ENCODE measurements at places on chromosomes 3 and 15.
A peak's percentile ranks its signal among the peaks of the same experiment; 100 is the strongest.

DNA sequence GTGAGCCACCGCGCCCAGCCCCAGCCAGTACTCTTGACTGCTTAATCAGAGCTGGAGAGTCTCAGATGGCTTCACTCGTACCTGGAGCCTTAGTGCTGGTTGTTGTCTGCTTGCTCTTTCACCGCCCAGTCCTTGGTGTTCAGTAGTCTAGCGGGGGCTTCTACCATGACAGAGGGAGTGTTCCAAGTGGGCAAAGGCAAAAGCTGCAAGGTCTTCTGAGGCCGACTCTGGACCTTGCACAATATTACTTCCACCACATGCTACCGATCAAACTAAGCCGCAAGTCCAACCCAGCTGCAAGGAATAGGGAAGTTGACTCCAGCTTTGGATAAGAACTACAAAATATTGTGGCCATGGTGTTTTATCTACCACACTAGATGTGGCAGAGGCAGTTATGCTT lies 6.6 kb downstream of the PARL start:
- no peak for DNase-seq
- H3K27me3 ChIP-seq: no peaks in the 10 kb centered on the region
- H3K36me3 ChIP-seq: peaks cover 36% of the 10 kb centered on the region
- H3K4me1 ChIP-seq: peaks cover 19% of the 10 kb centered on the region

DNA sequence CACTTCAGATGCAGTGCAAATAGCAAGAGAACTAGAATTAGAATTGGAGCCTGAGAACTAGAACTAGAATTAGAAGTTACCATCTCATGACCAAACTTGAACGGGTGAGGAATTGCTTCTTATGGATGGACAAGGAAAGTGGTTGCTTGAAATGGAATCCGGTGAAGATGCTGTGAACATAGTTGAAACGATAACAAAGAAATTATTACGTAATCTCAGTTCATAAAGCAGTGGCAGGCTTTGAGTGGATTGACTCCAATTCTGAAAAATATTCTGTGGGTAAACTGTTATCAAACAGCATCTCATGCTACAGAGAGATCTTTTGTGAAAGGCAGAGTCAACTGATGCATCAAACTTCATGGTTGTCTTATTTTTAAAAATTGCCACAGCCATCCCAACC lies 48.0 kb upstream of the GSK3B start:
- H3K27me3 ChIP-seq: no peaks in the 10 kb centered on the region
- H3K4me1 ChIP-seq: peaks cover 2% of the 10 kb centered on the region
- H3K27ac ChIP-seq: no peak overlapping the region
- DNase-seq: no peak
- peaks cover 3% of the 10 kb centered on the region for H3K36me3 ChIP-seq

DNA sequence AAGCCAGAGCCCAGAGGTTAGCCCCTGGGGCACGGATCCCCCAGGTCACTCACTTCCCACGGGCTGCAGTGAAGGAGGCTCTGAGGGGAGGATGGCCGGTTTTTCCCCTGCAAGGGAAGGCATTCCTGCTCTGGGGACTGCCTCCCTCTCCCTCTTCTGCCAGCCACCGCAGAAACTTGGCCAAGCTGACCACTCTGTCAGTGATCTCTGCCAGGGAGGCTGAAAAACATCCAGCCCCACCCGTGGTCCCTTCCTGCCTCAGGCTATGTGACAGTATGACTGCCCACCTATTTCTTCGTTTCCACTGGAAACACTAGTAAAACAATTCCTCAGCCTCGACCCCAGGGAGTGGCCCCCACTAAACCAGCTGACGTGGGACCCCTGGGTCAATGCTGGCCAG lies 14.6 kb upstream of the FANCD2 start:
- no peak for DNase-seq
- H3K4me3 ChIP-seq: peak overlapping the region; percentile 75
- no peaks in the 10 kb centered on the region for H3K36me3 ChIP-seq
- peaks cover 16% of the 10 kb centered on the region for H3K4me1 ChIP-seq

- no peak overlapping the region for H3K4me3 ChIP-seq
- H3K4me1 ChIP-seq: peaks cover 63% of the 10 kb centered on the region
- peak overlapping the region; percentile 9 for H3K27ac ChIP-seq
- H3K36me3 ChIP-seq: peaks cover 65% of the 10 kb centered on the region
These were observed 7.2 kb downstream of the ISG20 start for GRCh38 chr15:88646088-88646405.

DNA sequence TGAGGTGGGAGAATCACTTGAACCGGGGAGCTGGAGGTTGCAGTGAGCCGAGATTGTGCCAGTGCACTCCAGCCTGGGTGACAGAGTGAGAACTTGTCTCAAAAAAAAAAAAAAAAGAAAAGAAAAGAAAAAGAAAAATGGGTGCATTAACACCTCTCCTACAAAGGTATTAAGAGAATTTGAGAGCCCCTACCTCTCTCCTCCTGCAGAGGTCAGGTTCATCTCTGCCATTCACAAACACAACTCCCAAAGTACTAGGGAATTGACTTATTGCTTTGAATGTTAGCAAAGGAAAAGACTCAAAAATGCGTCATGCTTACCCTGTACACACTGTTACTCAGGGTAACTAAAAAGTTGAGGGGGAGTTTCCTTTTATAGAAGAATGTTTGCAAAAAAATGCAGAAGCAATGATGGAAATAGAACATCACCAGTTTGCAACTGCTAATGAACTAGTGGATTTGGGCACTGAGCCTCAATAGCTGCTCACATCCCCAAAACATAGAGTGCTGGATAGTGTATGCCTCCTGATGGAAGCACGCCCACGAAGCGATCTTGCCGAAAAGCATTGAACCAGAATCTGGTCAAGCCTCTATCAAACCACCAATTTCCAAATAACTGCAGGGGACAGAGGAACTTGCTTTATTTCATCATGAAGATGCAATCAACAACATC lies 15.5 kb upstream of the LYZL4 start:
- peaks cover 38% of the 10 kb centered on the region for H3K27me3 ChIP-seq
- no peak for DNase-seq
- no peak overlapping the region for H3K4me3 ChIP-seq
- H3K27ac ChIP-seq: no peak overlapping the region
- H3K36me3 ChIP-seq: no peaks in the 10 kb centered on the region
- H3K4me1 ChIP-seq: no peaks in the 10 kb centered on the region

GRCh38 chr15:40806672-40807027 lies 239 bp upstream of the ZFYVE19 start:
- DNase-seq: no peak
- no peaks in the 10 kb centered on the region for H3K27me3 ChIP-seq
- H3K27ac ChIP-seq: peak overlapping the region; percentile 91
- peaks cover 18% of the 10 kb centered on the region for H3K4me1 ChIP-seq

- DNase-seq: no peak
- no peak overlapping the region for H3K27ac ChIP-seq
- no peaks in the 10 kb centered on the region for H3K36me3 ChIP-seq
- H3K4me1 ChIP-seq: no peaks in the 10 kb centered on the region
- peaks cover 5% of the 10 kb centered on the region for H3K27me3 ChIP-seq
- no peak overlapping the region for H3K4me3 ChIP-seq
These were observed 304.1 kb downstream of the ZNF621 start for GRCh38 chr3:40828741-40829415.

DNA sequence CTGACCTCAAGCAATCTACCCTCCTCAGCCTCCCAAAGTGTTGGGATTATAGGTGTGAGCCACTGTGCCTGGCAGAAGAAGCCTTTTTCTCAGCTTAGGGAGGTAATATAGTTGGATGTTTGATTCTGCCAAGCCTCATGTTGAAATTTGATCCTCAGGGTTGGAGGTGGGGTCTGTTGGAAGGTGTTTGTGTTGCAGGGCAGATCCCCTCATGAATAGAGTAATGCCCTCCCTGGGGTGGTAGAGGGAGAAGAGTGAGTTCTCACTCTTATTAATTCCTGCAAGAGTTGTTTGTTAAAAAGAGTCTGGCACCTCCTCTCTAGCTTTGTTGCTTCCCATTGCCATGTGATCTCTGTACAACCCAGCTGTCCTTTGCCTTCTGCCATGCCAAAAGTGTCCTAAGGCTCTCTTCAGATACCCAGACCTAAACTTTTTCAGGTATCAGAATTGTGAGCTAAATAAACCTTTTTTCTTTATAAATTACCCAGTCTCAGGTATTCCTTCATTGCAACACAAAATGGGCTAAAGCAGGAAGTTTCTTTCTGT lies 16.4 kb downstream of the NECTIN3 start:
- no peaks in the 10 kb centered on the region for H3K27me3 ChIP-seq
- H3K4me3 ChIP-seq: no peak overlapping the region
- no peak for DNase-seq
- no peak overlapping the region for H3K27ac ChIP-seq
- H3K4me1 ChIP-seq: peaks cover 16% of the 10 kb centered on the region

GRCh38 chr15:57969355-57969754 lies 96.2 kb downstream of the ALDH1A2 start:
- H3K4me1 ChIP-seq: no peaks in the 10 kb centered on the region
- H3K36me3 ChIP-seq: no peaks in the 10 kb centered on the region
- no peak overlapping the region for H3K4me3 ChIP-seq
- DNase-seq: no peak

GRCh38 chr3:94036909-94037507 lies 8.6 kb upstream of the STX19 start:
- H3K27me3 ChIP-seq: no peaks in the 10 kb centered on the region
- H3K4me1 ChIP-seq: no peaks in the 10 kb centered on the region
- H3K27ac ChIP-seq: no peak overlapping the region
- no peak for DNase-seq
- H3K36me3 ChIP-seq: peaks cover 6% of the 10 kb centered on the region

DNA sequence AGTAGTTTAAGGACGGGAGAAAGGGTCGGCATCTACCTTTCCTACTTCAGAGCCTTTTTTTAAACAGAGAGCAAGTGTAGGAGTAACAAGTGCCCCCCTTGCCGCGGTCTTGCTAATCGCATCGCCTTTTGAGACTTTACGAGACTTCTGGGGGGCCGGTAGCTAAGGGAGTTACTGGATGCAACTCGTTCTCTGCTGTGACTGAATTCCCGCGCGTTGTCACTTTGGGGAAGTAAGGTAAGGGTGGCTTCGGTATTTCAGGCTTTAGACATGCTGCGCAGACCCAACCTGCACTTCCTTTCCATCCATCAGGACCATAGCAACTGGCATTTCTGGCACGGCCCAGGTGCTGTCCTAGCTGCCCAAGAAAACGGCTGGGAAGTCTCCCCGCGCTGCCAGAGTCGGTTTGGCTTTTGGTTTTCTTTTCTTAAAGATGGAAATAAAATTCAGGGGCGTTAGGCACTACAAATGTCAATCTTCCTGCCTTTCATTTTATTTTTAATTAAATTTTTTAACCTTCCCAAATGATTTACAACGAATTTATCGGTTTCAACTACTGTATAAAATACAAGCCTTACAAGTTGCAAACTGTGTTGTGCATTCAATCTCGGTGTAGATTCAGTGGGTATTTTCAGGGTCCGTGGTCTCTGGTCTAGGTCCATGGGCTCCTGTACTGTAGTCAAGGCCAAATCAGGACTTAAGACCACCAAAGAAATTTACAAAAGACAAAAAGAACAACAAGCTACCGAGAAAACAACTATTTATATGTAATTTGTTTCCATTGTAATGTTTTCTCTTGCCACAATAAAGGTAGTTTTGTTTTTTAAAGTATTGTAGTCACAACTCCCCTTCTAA lies 3.5 kb downstream of the MECOM start:
- peaks cover 7% of the 10 kb centered on the region for H3K36me3 ChIP-seq
- peaks cover 19% of the 10 kb centered on the region for H3K4me1 ChIP-seq
- no peak overlapping the region for H3K27ac ChIP-seq
- peak overlapping the region; percentile 84 for H3K4me3 ChIP-seq

GRCh38 chr3:179098388-179099077 lies 26.9 kb upstream of the ZMAT3 start:
- peaks cover 37% of the 10 kb centered on the region for H3K27me3 ChIP-seq
- no peaks in the 10 kb centered on the region for H3K36me3 ChIP-seq
- H3K4me3 ChIP-seq: no peak overlapping the region

- H3K36me3 ChIP-seq: no peaks in the 10 kb centered on the region
- no peak overlapping the region for H3K27ac ChIP-seq
- DNase-seq: no peak
- no peaks in the 10 kb centered on the region for H3K4me1 ChIP-seq
- no peak overlapping the region for H3K4me3 ChIP-seq
- peaks cover 7% of the 10 kb centered on the region for H3K27me3 ChIP-seq
These were observed 223.9 kb downstream of the NR1D2 start for GRCh38 chr3:24168977-24169376.

DNA sequence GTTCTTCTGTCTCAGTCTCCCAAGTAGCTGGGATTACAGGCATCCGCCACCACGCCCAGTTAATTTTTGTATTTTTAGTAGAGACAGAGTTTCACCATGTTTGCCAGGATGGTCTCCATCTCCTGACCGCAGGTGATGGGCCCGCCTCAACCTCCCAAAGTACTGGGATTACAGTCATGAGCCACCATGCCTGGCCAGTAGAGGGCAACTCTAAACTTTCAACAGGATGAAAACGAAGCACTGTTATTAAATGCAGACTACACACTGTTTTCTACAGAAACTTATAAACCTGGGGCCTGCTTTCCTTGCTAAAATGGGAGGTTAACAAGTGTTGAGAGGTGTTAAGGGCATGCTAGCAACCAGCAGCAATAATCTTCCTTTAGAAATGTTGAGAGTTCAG lies 7.6 kb downstream of the ARPC4 start:
- peaks cover 32% of the 10 kb centered on the region for H3K4me1 ChIP-seq
- no peak overlapping the region for H3K27ac ChIP-seq
- no peak overlapping the region for H3K4me3 ChIP-seq
- H3K36me3 ChIP-seq: peaks cover 97% of the 10 kb centered on the region
- no peaks in the 10 kb centered on the region for H3K27me3 ChIP-seq

- H3K27ac ChIP-seq: peak overlapping the region; percentile 61
- peaks cover 57% of the 10 kb centered on the region for H3K4me1 ChIP-seq
- no peak overlapping the region for H3K4me3 ChIP-seq
- DNase-seq: no peak
These were observed 12.4 kb downstream of the SLCO3A1 start for GRCh38 chr15:91865950-91866349.

GRCh38 chr15:29309139-29309538 lies 39.5 kb upstream of the NSMCE3 start:
- no peak overlapping the region for H3K4me3 ChIP-seq
- peaks cover 34% of the 10 kb centered on the region for H3K27me3 ChIP-seq
- H3K4me1 ChIP-seq: peaks cover 2% of the 10 kb centered on the region
- no peak overlapping the region for H3K27ac ChIP-seq
- no peak for DNase-seq

DNA sequence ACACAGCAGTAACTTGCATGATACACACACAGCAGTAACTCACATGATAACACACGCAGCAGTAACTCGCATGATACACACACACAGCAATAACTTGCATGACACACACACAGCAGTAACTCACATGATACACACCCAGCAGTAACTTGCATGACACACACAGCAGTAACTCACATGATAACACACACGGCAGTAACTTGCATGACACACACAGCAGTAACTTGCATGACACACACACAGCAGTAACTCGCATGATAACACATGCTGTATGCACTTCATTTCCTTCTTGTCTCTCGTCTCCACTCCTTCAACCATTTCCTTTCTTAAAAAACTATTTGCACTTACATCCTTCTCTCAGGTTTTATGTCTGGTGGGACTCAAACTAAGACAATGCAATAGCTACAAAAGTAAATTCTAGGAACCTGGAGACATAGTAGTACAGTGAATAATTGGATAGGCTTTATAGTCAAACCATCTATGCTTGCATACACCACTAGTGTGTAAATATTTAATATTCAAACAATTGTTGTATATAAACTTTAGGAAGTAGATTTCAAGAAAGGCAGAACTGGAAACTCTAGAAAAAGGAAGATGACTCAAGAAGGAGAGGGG lies 130.8 kb downstream of the UACA start:
- no peak overlapping the region for H3K4me3 ChIP-seq
- H3K36me3 ChIP-seq: no peaks in the 10 kb centered on the region
- H3K27me3 ChIP-seq: peaks cover 95% of the 10 kb centered on the region
- no peak overlapping the region for H3K27ac ChIP-seq
- peaks cover 9% of the 10 kb centered on the region for H3K4me1 ChIP-seq

- no peak overlapping the region for H3K27ac ChIP-seq
- no peaks in the 10 kb centered on the region for H3K27me3 ChIP-seq
- no peak for DNase-seq
- no peaks in the 10 kb centered on the region for H3K4me1 ChIP-seq
- H3K4me3 ChIP-seq: no peak overlapping the region
These were observed 322.3 kb downstream of the ARRDC4 start for GRCh38 chr15:98282656-98283332.
